ELF-1 (cell line): ENCODE measurements at places on chromosomes 3 and 15.
A peak's percentile ranks its signal among the peaks of the same experiment; 100 is the strongest.

DNA sequence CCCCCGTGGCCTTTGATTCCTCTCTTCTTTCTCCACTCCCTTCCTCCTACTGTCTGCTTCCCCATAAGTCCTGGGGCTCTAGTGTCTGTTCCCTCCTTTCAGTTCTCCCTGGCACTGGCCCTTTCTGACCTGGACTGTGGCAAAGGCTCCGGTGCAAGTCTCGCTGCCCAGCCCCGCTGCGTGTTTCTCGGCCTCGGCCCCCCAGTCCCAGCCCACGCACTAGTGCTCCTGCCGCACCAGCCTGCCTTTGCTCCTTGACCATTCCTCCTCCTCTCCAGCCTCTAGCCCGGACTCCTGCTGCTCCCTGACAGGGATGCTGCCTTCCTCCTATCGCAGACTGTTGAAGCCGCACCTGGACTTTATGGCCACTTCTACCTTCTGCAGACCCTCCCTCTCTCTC lies 2.1 kb downstream of the TM6SF1 start:
- no peak for DNase-seq

DNA sequence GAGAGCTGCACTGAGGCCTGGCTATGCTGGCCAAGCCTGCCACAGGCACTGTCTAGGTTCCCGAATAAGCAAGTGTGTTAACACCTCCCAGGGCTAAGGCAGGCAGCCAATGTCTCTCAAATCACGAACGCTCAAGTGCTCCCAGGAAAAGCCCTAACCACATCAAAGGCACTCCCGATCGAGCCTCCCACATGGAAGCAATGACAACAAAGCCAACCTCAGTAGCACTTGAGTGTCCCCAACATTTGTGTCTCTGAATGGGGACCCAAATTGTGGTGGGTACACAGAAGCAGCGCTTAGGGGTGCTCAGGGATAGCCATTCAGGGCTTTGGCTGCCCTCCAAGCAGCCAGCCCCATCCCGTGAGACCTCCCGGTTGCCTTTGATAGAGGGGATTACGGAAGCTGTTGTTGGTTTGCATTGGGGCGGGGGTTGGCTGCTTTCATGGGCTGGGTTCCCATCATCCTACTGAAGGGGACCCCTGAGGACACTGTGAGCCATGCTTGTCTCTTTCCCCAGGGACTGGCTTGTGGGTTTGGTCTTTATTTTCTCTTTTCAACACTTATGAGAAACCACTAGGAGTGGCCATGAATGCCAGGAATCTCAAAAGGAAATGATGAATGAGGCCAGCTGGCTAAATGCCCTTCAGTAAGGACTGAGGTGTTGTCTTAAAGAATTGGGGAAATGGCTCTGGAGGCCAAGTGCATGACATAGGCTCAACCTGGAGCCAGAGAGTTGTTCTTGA lies 234.1 kb upstream of the FEZF2 start:
- no peak for DNase-seq

GRCh38 chr3:27097182-27097581 lies 272.0 kb downstream of the NEK10 start:
- DNase-seq: no peak

DNA sequence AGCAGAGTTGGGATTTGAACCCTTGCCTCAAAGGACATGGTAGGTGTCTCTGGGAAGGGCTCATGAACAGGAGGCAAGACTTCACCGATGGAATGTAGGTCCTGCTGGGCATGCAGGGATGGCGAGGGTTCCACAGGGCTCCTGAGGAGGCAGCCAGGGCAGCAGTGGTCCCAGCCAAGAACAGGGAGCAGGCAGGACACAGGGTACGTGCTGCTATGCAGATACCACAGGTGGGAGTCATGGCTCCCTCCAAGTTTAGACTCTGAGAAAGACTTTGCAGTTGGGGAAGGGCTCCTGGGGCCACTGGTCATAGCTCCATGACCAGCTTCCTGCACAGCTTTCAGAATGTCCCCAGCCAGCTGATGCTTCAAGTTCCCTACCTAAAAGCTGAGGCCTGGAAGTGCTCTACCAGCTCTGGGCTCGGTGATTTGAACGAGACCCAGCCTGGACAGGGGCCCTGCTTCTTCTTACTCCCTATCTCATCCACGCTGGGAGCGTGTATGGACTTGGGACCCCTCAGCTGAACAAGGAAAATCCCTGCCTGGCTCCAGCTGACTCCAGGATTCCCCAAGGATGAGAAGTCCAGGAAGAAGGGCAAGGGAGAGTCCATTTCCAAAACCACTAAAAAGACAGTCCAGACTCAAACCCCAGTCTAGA lies 747 bp downstream of the MYL3 start:
- DNase-seq: no peak

- peak; percentile 30 for DNase-seq
These were observed 510.8 kb upstream of the SEMA6D start for GRCh38 chr15:47206358-47206978.

DNA sequence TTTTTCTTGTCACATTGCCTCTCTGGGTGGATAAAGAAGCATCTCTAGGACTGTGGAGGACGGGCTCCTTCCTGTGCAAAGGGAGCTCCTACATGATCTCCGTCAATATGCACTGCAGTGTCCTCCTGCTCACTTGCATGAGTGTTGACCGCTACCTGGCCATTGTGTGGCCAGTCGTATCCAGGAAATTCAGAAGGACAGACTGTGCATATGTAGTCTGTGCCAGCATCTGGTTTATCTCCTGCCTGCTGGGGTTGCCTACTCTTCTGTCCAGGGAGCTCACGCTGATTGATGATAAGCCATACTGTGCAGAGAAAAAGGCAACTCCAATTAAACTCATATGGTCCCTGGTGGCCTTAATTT lies 478 bp downstream of the GPR15 start:
- no peak for DNase-seq

- DNase-seq: no peak
These were observed 33.0 kb downstream of the SYNM start for GRCh38 chr15:99137877-99138276.

DNA sequence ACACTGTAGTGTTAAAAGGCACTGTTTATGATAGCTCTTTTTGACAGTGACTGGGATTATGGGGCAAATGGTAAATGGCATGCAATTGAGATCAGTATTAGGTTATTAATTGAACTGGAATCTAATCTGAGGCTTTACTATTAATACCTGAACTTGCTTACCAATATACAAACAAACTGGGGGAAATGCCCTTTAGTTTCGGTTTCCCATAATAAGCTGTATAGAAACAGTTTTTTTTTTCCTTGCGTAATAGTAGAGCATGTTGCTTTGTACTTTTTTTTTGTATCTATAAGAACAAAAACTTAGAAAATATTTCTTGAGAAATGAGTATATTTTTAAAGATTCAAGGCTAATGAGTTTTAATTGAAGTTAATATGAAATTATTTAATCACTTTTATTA lies 95.0 kb downstream of the FNDC3B start:
- no peak for DNase-seq

GRCh38 chr3:171190668-171191067 lies 164.1 kb upstream of the SLC2A2 start:
- no peak for DNase-seq

DNA sequence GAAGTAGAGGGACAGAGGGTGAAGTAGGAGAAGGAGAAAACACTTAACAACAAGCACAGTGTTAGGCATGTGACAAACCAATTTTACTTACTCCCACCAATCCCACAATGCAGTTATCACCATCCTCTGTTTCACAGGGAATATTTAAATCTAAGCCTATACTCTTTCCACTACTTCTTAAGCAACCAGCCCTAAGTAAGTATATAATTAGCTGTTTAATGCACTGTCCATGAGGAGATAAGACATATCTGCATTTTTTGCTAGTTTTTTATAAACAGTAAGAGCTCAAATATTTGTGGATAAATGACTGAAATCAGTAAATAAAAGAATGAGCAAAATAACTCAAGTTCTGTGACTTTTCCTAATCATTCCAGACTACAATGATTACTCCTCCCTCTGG lies 62.7 kb downstream of the GSK3B start:
- DNase-seq: no peak

- no peak for DNase-seq
These were observed 261.4 kb upstream of the C2CD4B start for GRCh38 chr15:62426387-62426956.

DNA sequence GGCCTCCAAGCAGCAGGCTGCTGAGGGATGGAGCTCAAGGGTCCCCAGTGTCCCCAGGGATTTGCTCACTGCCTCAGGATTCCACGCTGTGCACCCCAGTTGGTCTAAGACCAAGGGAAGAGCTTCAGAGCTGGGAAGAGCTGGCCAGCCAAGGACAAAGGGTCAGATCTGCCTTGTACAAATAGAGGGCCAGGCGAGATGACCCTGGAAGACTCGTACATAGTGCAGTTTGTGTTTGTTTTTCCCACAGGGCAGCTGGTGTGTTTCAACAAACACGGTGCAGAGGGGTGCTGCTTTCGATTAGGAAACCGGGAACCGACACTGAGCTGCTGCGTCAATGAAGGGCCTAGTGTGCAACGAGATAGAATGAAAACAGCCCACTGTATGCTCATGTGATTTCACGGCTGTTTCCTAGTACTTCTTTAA lies 56.1 kb upstream of the TRPM1 start:
- DNase-seq: no peak

- no peak for DNase-seq
These were observed 676 bp downstream of the CNOT10 start for GRCh38 chr3:32685543-32686185.

GRCh38 chr15:40847223-40847961 lies 3.5 kb downstream of the SPINT1 start:
- peak; percentile 90 for DNase-seq

GRCh38 chr15:87326269-87326668 lies 930.3 kb downstream of the NTRK3 start:
- DNase-seq: no peak

DNA sequence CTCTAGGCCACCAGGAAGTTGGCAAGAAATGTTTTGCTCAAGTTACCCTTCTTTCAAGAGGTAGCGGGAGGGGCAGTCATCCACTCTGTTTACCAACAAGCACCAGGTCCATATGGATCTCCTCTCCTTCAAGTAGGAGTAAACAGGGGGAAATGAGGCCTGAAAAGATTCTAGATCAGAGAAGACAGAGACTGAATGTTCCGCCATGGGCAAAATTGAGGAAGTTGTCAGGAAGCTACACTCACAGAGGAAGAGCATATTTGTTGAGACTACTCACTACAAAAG lies 81.6 kb downstream of the KLF15 start:
- no peak for DNase-seq
